ENCODE measurements at places on chromosomes 11 and 22. TPM values are rescaled to one million over a fixed set of nuclear protein-coding genes. Genes with fewer than 3 reads are reported as not detected.
A peak's percentile ranks its signal among the peaks of the same experiment; 100 is the strongest.

SAA4 gene
- not detected for total RNA-seq

SPDYC gene
- not detected for total RNA-seq

MAPK8IP1 gene
- 18.8 TPM for total RNA-seq

DNA sequence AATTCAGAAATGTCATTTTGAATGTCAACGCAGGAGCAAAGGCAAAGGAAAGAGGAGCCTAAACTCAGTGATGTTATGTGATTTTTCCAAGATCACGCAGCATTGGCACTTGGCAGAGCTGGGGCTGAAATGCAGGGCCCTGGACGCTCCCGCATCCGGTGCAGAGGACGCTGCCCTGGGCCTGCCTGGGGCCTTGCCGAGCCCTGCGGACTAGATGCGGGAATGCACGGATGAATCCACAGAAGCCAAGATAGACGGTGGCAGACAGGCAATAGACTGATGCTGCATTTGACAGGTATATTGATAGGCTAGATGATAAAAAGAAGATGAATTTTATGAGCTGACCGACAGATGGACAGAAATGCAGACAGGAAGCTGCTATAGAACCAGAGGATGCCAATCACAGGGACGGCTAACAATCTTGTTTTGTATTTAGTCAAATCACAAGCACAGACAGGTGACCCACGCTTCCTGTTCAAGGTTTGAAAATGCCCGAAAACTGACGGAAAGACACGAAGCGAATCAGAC, 696 bp upstream of the MARK2 start:
- DNase-seq, result no peak

- peak; percentile 66 for DNase-seq
Observed at GRCh38 chr11:62708793-62709192, 1.3 kb downstream of the GNG3 start.

PLAAT2 gene
- 8.8 TPM for total RNA-seq

ZNF215 gene
- 2.6 TPM for total RNA-seq

DNA sequence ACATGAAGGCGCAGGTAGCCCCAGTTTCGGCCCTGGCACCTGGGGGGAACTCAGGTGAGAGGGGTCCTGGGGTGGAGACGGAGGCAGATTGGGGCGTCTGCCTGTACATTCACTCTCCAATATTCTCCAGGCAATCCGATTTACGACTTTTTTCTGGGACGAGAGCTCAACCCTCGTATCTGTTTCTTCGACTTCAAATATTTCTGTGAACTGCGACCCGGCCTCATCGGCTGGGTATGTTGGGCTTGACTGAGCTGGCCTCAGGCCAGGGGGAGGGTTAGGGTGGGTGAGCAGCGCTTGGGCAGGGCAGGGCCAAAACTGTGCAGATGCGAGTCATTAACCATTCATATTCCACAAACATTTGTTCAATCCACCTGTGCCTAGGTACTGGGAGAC, 1.7 kb downstream of the TM7SF2 start:
- peak; percentile 19 for DNase-seq

SCGB1C1 gene
- not detected for total RNA-seq

GRCh38 chr11:86671531-86672006, 847 bp downstream of the ME3 start:
- peak; percentile 61 for DNase-seq

GRCh38 chr11:29317694-29318093, 699.1 kb downstream of the KCNA4 start:
- no peak for DNase-seq

TMEM126A gene
- total RNA-seq, result 17.7 TPM

- DNase-seq, result no peak
Observed at GRCh38 chr11:87361891-87362290, 324.2 kb downstream of the TMEM135 start.

GRCh38 chr11:60937144-60937527, 12.9 kb downstream of the TMEM132A start:
- DNase-seq, result no peak

CD6 gene
- total RNA-seq, result 0.74 TPM

DNA sequence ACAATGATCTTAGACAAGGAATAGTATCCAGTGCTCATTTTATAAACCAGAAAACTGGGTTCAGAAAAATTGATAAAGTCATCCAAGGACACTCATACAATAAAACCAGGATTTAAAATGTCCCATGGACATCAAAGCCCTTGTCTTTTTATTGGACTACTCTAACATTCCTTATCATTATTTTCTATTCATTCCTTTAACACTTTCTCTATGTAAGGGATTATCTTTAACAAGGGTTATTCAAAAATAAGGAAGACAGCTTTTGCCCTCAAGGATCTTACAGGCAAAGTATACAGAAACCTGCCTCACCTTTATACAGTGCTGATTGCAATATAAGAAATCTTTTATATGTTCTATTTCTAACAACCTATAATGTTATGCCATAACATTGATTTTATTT, 790.8 kb downstream of the DLG2 start:
- no peak for DNase-seq

DNA sequence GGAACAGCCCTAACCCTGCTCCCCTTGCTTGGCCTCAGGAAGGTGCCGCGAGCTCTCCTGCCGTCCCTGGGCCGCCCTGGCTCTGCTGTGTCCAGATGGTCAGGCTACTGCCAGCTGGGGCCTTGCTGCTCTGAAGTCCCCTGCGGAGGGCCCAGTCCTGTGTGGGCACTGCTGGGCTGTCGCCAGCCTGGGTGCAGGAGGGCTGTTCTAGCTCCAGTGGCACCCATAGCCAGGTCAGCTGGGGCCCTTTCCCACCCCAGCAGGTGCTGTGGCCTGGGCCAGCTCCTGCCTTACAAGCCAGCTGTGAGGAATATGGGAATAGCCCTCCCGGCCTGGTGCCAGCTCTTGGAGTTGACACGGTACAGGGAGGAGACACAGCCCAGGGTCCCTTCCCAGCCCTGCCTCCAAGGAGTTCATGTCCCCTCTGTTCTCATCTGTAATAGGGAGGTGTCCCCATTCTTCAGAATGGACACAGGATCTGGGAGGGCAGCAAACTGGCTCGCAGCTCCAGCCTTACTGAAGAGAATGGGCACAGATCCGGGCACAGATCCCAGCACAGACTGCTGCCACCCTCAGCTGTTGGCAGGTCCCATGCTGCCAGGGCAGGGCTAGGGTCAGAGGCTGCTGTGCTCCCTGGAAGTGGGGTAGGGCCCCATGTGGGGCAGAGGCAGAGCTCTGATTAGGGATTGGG, 3.9 kb downstream of the DERL3 start:
- DNase-seq, result no peak

GRCh38 chr11:61701242-61701886, 21.2 kb downstream of the DAGLA start:
- no peak for DNase-seq

DNA sequence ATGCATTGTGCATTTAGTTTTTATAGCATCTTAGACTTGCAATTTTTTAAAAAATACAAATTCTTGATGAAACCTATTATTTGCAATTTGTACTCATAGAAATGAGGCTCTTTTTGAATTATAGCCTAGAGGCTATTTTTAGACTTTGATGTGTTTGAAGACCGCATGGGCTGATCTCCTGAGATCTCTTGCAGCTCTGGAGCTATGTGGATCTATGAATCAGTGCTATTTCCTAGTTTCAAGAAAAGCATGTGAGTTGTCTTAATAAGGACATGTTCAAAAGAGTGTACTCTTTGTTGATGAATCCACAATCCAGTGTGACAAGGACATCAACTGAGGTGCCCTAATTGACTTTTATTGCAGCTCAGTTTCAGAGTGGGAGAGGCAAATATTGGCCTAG, 620.5 kb downstream of the ETS1 start:
- DNase-seq, result no peak

GRCh38 chr11:113311536-113311935, 2.8 kb upstream of the TTC12 start:
- DNase-seq, result no peak

GRCh38 chr22:39897841-39898240, 3.0 kb upstream of the GRAP2 start:
- DNase-seq, result no peak

DNA sequence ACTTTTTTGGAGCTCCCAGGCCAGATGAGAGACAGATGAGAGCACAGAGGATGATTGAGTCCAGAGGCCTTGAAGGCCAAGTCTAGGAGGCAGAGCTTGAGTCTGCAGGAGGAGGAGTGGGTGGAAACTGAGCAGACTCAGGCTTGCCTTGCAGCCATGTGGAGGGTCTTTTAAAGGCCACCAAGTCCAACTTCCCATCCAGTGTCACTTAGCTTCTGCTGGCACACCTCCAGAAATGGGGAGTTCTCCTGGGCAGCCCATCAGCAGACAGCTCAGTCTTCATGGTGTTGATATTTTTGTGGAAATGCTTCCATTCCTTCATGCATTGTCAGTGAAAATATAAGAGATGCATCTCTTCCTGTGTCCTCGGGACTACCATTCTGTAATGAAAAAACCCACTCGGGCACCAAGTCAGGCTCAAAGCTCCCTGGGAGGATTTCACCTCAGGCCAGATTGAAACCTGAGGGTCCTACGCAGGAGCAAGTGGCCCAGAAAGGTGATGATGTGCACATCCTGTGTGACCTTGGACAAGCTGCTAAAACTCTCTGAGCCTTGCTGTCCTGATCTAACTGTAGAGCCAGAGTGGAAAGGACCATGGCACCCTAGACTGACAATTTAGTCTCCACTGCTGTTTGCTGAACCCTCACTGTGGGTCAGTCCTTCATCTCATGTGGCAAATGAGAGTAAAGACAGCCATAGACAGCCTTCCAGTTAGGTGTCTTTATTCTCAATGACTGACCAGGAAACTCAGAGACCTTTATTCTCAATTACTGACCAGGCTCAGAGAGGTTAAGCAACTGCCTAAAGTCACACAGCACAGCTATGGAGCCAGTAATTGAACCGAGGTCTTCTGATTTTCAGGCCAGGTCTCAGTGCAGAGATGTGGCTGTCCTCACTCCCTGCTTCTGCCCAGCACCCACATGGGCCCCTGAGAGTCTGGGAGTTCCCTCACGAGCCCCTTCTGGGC, 2.9 kb upstream of the LRRC32 start:
- DNase-seq, result no peak

GRCh38 chr11:7196396-7197146, 55.1 kb upstream of the SYT9 start:
- DNase-seq, result no peak

DNA sequence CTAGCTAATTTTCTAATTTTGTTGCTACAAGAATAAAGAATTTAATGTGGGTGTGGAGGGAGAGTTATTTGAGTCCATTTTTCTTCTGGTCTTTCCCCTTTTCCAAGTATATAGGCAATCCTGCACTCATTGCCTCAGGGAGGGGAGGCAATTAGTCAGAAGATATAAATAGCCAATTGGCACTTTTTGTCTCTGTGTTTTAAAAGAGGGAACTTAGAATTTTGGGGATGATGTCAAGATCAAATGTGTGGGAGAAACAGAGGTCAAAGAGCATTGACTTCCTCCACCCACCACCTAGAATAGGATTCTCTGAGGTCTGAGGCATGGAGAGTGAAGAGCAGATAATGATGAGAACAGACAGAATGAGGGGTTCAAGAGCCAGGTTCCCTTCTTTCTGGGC, 120.3 kb upstream of the ZC3H12C start:
- DNase-seq, result no peak

DNA sequence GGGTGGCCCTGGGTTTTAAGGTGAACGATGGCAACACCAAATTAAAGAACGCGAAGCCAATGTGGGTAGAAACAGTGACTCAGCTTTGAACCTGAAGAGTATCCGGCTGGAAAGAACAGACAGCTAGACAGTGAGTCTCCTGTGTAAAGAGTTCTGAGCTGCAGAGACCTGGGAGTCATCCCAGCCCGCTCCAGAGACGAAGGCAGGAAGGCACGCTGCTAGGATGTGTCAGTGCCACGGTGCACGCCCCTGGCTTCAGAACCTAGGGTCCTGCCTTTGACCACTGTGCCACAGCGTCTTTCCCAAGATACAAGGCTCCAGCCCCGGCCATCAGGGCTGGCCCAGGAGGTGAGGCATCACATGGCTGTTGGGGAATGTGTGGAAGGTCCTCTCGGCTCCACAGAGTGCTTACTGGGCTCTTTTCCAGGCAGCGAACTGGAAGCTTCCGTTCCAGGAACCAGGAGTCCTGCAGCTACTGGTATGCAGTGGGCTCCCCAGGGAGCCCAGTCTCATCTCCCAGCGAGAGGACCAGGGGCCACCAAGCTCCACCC, 29.9 kb downstream of the LRFN4 start:
- no peak for DNase-seq

- DNase-seq, result no peak
Observed at GRCh38 chr11:107018902-107019493, 722 bp upstream of the GUCY1A2 start.

- peak; percentile 45 for DNase-seq
Observed at GRCh38 chr22:35446365-35446764, 46.4 kb downstream of the MCM5 start.

RTN4R gene
- 7.0 TPM for total RNA-seq

- no peak for DNase-seq
Observed at GRCh38 chr11:117989351-117990102, 3.3 kb downstream of the IL10RA start.

IFITM10 gene
- total RNA-seq, result 5.5 TPM

DNA sequence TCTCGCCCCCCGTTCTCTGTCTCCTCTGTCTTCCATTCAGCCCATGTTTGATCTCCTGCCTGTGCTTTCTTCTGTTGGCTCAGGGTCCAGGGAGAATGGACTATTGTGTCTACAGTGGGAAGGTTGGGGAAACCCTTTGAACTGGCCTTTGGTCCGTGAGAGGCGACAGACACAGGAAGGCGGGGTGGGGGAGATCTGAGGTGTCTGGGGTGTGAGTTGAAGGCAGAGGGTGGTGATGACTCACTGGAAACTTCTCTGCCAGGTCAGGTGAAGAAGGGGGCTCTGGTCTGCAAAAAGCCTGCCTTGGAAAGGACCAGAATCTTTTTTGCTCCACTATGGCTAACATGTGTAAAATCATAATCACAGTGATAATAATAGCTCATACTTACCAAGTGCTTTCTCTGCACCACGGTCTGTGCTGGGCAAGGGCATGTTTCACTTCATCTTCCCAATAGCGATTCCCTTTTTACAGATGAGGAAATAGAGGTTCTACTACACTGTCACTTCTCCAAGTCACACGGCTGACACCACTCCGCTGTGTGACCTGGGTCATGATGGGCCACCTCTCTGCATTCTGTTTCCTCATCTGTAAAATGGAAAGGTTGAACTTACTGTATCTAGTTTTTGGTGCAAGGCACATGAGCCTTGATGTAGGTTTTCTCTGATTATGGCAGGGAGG, 99.8 kb upstream of the ALX4 start:
- DNase-seq, result no peak

GRCh38 chr11:102010776-102011494, 36.3 kb upstream of the CFAP300 start:
- DNase-seq, result peak; percentile 90

DNA sequence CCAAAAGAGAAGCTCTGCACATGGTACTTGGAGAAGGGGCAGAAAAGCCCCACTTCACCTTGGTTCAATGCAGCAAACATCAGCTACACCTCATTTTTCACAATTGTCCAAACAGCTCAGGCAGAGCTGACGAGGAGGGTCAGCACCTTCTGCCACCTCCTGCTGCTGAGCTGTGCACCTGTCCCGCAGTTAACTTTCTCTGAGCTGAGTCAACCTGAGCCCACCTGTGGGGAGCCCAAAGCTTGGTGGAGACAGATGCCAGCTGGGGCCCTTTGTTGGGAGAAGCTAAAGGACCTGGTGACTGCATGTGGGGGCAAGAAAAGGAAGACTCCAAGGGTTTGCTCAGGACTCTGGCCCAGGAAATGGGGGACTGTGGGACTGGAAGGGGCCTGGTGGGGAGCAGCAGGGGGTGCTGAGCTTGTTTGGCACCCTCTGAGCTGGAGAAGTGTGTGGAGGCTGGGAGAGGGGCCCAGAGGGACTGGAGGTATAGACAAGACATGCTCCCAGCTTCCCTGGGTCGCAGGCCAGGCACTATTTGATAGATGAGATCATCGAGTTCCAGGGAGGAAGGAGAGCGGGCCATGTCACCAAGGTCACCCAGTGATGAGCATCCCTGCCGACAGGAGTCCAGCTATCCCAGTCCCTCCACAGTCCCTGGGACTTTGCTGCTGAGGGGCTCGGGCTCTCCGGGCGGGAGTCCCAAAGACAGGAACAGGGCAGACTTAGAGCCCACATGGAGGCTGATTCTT, 53.5 kb downstream of the KCNJ4 start:
- no peak for DNase-seq
